ENCODE measurements at places on chromosomes 16 and 17.
A peak's percentile ranks its signal among the peaks of the same experiment; 100 is the strongest.

- DNase-seq, result peak; percentile 29
Observed at GRCh38 chr16:81696961-81697615, 82.0 kb upstream of the PLCG2 start.

DNA sequence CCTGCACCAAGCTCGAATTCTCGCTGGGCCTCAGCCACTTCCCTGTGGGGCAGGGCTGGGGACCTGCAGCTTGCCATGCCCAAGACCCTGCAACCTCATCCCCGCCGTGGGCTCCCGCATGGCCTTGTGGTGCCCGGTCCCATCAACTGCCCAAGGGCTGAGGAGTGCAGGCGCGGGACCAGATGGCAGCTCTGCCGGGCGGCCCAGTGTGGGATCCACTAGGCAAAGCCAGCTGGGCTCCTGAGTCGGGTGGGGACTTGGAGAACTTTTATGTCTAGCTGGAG lies 408.6 kb downstream of the UTP18 start:
- no peak for DNase-seq

GRCh38 chr16:19330841-19331397 lies 45.4 kb downstream of the CLEC19A start:
- DNase-seq, result peak; percentile 66

DNA sequence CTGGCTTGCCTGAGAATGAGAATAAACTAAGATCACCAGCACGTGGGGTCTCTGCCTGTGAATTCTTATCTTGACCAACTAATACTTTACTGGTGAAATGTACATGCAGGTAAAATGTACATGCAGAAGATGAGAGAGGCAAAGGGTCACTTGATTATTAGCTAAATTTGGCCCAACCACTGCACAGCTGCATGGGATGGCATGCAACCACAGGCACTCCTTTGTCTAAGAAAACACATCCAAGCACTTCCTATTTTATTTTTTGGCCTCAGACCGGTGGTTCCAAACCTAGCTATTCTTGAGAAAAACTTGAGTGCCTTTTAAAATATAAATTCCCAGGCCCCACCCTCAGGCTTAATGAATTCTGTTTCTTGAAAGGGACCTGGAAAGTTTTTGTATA lies 77.9 kb downstream of the SYCE1L start:
- peak; percentile 68 for DNase-seq

DNA sequence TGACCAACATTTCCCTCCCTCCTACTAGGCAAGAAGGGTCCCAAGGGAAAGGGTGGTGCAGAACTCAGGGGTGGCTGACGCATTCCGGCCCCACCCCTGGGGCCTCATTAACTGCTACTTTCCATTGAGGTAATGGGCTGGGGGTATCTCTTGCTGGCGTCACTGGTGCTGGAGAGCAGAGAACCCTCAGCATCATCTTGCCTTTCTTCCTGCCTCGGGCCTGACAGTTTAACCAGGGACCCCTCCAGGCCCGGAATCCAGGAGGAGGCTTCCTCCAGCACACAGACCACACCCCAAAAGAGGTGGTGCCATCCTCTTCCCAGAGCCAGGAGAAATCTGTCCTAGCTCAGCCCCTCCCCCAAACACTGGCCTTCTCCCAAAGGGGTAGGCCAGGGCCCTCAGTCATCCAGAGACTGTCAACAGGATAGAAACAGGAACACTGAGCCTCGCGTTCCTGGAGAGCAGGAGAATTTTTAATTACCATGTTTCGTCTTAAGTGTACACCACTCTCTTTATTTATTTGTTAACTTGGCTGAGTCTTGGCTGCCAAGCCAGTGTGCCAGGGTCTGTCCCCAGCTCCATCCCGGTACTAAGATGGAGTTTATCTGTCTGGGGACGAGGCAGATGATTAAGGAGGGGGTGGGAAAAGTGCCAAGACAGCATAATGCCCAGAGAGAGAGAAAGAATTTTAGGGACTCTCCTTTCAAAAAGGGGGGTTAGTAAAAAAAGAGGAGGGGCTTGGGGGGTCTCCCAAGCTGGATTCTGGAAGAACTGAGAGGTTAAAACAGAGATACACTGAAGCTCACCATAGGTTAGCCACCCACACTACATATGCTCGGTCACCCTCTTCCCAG lies 5.1 kb downstream of the ETV4 start:
- no peak for DNase-seq

- DNase-seq, result no peak
Observed at GRCh38 chr17:19579867-19580565, 46.4 kb downstream of the SLC47A1 start.

DNA sequence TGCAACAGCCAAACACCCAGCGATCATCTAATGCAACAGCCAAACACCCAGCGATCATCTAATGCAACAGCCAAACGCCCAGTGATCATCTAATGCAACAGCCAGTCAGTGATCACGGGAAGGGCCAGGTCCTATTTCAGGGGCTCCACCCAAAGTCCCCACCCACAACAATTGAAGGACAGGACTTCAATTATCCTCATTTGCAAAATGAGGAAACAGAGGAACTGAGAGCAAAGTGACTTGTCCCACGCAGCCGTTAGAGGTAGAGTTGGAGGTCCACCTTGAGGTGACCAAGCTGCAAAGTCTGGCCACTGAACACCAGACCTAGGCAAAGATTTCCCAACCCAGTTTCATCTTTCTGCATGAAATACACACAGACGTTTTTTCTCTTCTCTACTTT lies 3.7 kb downstream of the ZG16B start:
- no peak for DNase-seq

GRCh38 chr16:71722801-71723536 lies 1.5 kb downstream of the PHLPP2 start:
- peak; percentile 71 for DNase-seq

DNA sequence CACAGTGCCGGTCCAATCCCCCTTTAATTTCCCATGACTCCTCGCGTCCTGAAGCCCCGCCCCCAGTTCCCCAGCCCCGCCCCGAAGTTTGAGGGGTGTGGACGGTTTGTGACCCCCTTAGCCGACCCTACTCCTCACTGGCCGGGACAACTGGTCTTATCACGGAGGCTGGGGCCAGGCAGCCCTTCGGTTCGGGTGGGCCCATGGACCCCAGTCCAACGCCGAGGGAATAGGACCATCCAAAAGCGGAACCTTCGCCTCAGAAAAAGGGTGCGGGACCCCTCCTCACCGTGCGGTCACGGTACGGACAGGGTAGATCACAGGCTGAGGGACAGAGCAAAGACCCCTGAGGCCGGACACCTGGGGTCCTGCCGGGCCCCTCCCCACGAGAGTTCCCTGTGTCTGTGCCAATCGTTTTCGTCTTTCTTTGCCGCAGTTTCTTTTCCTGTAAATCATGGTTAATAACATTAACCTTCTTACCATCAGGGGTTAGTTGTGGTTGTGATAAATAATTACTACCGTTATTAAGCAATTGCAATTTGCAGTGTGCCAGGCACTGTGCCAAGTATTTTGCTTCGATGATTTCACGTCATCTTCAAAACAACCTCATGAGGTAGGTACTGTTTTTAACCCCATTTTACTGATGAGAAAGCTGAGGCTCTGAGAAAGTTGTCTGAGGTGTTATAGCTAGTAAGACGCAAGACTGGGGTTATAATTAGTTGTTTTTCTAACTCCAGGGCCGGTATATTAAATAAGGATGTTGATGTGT lies 543 bp downstream of the TMUB2 start:
- no peak for DNase-seq

DNA sequence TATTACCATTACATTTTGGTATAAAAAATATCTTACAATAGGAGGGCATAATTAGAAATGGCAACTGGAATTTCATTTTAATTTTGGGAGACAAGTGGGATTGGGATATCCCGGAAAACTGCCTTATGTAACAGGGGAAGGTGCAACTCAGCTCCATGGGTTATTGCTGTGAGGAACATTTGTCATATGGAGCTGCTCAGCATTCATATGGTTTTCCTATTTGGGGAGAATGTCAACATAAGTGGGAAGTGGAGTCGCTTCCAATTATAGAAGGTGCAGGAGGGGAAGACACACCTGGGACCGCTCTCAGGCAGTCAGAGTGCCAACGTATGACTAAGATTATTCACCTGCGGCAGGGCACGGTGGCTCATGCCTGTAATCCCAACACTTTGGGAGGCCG lies 10.7 kb downstream of the ODF4 start:
- DNase-seq, result no peak

- DNase-seq, result no peak
Observed at GRCh38 chr17:62719586-62719985, 88.5 kb downstream of the MARCHF10 start.

GRCh38 chr16:9706217-9706836 lies 475.9 kb downstream of the GRIN2A start:
- no peak for DNase-seq

DNA sequence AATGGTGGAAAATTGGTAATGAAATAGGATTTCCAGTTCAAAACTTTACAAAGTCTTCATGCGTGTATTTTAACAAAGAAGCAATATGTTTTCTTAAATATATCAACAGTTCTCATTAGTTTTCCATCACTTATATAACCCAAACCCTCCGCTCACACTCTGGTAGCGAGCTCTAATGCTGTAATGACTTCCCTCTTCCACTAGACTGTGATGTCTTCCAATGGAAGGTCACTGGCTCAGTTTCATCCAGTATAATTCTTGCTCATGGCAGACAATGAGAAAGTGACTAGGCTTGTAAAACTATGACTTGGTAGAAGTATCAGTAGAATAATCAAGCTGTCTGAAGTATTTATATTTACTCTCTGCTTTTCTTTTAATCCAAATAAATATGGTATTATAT lies 32.8 kb downstream of the NETO2 start:
- DNase-seq, result peak; percentile 3

GRCh38 chr17:17783825-17784656 lies 52.7 kb downstream of the SREBF1 start:
- DNase-seq, result no peak

GRCh38 chr17:63086483-63087185 lies 120.6 kb downstream of the TANC2 start:
- peak; percentile 78 for DNase-seq

- peak; percentile 58 for DNase-seq
Observed at GRCh38 chr17:61002316-61002736, 324.7 kb downstream of the BCAS3 start.

- DNase-seq, result no peak
Observed at GRCh38 chr17:5942687-5943086, 127.5 kb upstream of the WSCD1 start.

DNA sequence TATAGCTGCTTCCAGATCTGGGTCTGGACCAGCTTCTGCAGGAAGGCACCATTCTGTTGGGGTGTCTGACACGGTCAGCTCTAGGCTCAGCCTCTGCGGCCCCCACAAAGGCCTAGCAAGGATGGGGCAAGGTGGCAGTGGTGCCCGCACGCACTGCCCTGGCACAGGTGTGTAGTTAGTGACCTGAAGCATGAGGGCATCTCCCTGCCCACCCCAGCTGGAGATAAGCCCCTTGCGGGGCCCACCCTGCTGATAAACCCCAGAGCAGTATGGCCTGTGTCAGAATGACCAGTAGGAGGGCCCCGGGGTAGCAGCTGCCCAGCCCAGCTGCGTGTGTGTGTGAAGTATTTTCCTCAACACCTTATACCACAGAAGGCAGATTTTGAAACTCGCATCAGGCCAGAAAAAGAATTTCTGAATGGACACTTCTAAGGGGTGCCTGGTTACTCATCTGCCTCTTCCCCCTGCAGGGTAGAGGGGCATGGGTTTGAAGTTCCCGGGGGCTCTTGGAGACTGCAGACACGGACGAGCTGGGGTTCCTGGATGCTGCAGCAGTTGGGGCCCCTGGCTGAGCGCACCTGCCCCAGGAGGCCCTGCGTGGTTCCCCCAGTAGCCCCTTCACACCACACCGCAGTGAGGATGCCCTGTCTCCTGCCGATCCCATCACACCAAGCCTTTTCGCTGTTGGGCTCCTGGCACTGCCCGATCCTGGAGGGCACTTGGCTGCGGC lies 4.5 kb downstream of the ARHGDIA start:
- DNase-seq, result peak; percentile 51

DNA sequence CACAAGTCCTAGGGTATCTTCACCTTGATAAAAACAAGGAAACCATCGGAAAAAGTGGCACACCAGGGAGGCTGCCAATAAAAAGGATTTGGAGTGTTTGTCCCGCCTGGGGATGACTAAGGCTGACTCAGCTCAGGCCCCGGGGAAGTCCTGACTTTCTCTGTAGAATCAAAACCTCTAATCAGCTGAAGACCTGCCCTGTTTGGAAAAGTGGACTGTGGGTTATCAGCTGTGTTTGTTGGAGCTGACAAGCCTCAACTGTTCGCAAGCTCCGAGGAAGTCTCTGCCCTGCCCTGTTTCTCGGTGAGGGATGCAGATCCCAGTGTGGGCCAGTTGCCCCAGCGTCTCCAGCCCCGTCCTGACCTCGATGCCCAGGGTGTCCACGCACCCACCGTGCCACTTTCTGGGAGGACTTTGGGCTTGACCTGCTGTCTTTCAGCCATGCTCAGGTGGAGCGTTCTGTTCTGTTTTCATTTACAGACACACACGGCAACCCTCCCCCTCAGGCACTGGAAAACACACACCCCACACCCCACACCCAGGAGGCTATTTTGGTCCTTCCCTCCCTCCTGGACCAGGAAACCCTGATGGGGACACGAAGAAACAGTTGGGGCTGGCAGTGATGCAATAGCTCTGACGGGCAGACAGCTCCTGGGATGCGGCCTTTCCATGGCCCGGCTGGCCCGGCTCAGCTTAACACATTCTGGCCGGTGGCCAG lies 27.6 kb upstream of the PITPNA start:
- DNase-seq, result peak; percentile 91

DNA sequence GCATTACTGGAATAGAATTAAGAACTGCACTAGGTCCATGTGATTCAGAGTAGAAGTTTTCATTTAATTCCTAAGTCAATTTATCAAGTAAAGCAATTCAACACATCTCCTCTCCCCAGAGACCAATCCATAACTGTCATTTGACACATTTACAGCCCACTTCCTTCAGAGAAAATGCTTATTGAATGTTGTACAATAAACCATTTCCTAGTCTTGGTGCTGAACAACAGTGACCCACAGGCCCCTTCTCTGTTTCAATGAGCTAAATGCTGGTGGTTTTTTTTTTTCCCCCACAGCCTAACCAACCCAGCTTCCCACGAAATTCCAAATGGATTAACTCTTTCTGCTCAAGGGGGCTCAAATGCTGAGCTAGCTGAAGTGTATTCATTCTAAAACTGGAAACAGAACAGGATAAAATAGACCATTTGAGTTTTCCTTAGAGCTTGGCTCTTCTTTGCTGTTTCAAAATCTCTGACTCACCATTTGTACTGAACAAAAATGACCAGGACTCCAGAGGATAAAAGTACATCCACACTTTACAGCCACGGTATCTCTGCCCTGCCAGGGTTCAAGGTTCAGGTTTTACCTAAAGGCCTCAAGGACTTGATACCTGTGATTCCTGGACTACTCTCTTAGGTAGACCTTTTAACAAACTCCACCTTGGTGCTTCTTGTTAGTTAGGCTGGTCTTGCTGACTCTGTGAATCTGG lies 62.3 kb downstream of the TMEM100 start:
- peak; percentile 43 for DNase-seq

DNA sequence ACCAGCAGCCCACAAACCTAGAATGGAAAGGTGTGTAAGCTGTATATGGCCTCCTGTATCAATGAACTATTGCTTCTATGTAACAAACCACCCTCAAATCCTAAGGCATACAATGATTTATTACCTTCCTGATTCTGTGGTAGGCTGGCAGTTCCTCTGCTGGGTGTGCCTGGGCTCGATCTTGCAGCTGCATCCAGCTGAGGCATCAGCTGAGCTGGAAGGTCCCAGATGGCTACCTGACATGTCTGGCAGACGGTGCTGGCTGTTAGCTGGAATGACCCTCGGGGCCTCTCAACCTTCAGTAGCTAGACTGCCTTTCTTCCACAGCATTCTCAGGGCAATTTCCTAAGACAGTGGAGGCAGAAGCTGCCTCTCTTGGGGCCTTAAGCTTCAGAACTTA lies 152.7 kb downstream of the RAB11FIP4 start:
- DNase-seq, result no peak
